ENCODE measurements at places on chromosomes 16 and 17.

- no peak for DNase-seq
These were observed 18.4 kb downstream of the CNTNAP1 start for GRCh38 chr17:42700586-42701289.

GRCh38 chr17:76635659-76636360 is 7.7 kb downstream of the ST6GALNAC1 start:
- DNase-seq: no peak

GRCh38 chr16:73558219-73558618 is 510.3 kb upstream of the ZFHX3 start:
- DNase-seq: no peak

- no peak for DNase-seq
These were observed 154.5 kb downstream of the CBLN1 start for GRCh38 chr16:49127103-49127502.

DNA sequence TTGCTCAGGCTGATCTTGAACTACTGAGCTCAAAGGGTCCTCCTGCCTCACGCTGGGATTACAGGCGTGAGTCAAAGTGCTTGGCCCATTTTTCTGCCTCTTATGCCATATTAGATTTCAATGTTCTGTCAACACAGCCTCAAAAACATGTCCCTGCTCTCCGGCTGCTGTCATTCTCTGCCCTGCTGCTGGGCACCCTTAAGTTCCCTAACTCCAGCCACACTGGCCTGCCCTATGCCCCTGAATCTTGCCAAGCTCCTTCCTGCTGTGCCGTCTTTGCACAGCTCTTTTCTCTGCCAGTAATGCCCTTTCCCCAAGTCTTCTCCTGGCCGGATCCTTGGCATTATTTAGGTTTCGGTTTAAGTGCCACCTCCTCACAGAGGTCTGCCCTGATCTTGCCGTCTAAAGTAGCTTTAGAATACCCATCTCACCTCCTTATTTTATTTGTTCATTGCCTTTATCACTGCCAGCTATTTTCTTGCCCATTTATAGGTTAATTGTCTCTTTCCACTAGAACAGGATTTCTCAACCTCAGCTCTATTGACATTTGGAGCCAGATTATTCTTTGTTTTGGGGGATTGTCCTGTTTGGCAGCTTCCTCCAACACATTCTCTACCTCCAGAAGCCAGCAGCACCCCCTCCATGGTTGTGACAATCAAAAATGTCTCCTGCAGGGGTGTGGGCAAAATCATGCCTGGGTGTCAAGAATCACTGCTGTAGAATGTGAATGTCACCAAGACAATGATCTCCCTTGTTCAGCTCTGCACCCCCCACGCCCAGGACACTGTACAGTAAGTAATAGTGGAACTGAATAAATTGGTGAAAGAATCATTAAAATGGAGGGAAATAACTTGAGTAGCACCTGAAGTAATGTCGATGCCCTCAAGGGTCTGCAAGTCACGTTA is 168.2 kb downstream of the CYLD start:
- no peak for DNase-seq

- DNase-seq: no peak
These were observed 197.9 kb downstream of the RBFOX3 start for GRCh38 chr17:79412886-79413390.

DNA sequence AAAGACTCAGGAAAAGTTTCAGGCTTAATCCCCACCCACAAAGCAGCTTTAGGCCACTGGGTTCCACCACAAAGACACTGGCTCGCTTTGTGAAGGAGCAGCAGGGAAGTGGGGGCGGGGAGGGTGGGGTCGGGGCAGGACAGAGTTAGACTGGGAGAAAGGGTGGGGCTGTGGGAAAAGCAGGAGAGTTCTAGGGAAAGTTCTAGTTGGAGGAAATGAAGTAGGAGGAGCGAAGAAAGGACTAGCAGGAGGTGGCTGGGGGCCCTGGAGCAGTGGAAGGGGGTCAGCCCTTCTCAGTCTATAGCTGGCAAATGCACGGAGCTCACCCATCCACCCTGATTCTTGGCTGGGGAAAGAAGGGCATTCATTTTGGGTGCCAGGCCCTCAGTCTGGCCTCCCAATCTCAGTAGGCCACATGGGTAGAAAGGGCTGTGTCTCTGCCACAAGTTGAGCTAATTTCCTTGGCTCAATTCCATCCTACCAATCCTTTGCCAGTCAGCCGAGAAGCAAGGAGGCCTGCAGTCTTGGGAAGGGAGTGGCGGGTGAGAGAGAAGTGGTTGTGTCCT is 4.6 kb downstream of the INPP5K start:
- no peak for DNase-seq

DNA sequence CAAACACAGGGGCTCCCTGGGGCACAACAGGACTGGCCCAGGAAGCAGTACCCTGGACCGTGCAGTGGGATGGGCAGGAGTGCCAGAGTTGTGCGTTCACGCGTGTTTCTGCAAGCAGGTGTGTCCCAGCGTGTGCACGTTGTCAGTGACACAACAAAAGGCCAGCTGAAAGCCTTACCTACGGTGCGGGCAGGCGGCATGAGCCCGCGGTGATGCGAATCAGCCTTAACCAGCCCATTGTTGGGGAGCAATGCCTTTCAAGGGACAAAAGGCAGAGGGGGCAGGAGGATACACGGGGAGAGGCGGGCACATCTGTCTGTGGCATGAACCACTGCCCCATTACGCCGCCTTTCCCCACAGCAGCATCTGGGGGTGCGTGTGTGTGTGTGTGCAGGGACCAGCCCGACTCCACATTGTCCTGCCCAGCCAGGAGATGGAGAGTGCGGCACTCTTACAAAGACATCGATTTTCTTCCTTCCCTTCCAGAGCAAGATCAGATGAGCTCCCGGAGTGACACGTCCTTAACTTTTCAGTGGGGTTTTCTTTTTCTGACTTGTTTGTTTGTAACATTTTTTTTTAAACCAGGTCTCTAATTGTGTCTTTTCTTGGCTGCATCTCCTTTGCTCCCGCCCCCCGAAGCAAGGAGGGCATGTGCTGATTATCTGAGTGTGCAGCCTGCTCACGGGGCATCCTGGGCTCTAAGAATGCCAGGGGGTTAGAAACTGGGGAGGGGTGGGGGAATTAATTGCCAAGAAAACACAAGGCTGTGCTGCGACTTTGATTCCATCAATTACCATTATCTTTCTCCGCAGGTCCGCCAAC is 158.1 kb downstream of the ZNF423 start:
- no peak for DNase-seq

- no peak for DNase-seq
These were observed 8.2 kb downstream of the UBE2O start for GRCh38 chr17:76444518-76445311.

DNA sequence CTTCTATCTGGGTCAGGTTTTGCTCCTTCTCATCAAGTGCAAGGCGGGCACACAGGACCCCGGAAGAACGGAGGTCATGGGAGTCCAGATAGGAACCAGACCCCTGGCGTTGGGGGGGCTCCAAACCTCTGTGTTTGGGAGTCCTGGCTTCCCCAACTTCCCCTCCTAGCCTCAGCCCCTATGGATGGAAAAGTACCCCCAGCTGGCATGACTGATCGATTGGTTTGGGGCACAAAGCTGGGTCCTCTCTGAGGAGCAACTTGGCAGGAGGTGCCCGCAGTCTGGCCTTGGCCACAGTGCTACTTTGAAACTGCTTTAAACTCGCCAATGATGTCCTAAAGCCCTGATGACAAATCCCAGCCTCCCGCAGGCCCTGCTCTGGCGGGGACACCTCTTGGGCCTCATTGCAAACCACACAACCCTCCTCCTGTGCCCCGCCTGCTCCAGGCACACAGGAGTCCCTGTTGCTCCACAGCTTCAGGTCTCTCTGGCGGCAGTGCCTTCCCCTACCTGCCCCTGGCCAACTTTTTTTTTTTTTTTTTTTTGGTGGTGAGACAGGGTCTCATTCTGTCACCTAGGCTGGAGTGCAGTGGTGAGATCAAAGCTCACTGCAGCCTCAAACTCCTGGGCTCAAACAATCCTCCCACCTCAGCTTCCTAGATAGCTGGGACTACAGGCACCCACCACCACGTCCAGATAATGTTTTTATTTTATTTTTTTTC is 38.0 kb upstream of the SNN start:
- no peak for DNase-seq

- no peak for DNase-seq
These were observed 20.2 kb upstream of the SPPL2C start for GRCh38 chr17:45824475-45824874.

DNA sequence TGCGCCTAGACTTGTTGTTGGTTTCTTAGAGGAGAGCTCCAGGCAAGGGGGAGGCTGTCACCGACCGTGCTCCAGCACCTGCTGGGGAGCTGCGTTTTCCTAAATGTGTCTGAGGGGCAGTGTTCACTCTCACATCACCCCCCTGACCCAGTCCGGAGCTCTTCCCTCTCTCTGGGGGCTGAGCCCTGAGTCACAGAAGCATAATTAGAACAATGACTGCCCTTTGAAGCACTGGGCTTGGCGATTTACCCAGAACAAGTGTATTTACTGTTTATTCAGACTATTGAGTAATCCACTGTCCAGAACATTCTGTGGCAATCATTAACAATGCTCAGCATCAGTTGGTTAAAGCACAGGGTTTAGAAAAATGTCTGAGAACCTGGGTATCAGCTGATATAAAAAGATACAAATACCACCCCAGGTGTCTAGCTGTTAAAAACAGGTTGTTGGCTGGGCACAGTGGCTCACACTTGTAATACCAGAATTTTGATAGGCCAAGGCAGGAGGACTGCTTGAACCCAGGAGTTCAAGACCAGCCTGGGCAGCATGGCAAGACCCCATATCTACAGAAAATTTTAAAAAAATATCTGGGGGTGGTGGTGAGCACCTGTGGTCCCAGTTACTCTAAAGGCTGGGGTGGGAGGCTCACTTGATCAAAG is 8.1 kb downstream of the CES4A start:
- DNase-seq: no peak

Measured in NCI-H1417 treated with DMSO at 0.1 percent for 48 hours (cell line).